NCI-H510A treated with DMSO at 0.1 percent for 48 hours (cell line): ENCODE measurements at places on chromosomes 7 and 10.

DNA sequence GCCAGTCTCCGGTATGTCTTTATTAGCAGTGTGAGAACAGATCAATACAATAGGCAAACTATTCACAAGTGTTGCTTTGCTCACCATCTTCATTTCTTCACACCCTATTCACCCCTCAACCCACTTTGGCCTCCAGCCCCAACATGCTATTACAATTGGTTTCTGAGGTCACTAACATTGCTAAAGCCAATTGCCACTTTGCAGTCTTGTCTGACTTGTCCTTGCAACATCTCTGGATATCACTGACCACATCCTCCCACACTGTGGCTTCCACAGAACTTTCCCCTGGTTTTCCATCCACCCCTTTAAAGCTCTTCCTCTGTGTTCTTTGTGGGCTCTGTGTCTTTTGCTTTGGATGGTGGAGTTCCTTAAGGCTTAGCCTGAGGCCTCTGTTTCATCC, 5.2 kb upstream of the APBB1IP start:
- DNase-seq, result no peak

DNA sequence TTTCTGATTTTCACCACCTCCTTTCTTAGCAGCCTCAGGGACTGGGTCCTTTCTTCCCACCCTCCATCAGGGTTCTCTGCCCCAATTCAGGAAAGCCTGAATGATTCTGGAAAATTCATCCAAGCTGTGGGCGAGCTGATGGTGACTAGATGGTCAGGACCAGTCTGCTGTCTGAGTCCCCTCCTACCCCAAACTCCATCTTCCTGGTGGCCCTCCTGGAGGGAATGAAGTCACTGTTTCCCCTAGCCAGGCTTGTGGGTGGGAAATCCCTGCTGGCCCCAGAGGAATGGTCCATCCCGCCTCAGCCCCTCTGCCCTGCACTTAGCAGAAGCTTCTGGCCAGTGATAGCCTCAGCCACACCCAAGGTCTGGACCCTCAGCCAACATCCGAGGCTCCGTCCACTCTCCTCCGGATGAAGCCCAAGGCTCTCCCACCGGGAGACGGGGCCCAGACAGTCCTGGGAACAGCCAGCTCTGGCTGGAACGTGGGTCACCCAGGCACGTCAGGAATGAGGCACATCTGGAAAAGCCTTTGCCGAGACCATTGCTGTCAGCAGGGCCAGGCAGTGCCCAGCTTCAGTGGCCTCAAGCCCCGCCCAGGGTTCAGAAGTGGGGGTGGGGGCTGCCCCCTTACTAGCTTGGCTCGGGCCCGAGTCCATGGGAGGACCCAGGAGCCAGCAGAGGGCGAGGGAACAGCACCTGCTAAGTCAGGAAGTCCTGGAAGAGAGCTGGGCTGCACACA, 4.0 kb upstream of the AQP1 start:
- DNase-seq, result no peak

GRCh38 chr7:40733578-40733977, 598.8 kb downstream of the SUGCT start:
- no peak for DNase-seq

DNA sequence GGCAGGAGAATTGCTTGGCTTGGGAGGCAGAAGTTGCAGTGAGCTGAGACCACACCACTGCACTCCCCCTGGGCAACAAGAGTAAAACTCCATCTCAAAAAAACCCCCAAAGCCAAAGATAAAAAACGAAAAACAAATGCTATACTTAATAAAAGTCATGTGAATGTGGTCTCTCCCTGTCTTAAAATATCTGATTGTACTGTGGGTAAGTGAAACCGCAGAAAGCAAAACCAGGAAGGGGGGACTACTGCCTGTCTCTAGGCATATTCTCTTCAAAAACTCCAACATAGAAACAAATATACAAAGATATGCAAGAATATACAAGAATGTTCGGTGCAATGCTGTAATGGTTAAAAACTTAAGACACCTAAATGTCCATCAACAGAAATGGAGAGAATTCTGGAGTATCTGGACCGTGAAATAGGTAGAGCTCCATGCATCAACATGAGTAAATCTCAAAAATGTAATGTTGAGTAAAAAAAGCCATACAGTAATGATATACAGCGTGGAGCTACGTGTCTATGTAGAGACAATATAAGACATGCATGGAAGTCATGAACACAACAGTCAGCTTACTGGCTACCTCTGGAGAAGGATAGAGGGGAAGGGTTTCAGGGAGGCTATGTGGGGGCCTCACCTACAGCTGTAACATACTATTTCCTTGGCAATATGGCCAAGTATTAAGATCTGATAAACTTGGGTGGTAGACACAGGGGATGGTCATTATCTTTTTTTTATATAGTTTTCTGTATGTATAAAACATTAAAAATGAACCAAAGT, 2.1 kb downstream of the ZNF394 start:
- DNase-seq, result no peak

- peak; percentile 75 for DNase-seq
These were observed 20.3 kb upstream of the HECTD2 start for GRCh38 chr10:91389636-91390512.

DNA sequence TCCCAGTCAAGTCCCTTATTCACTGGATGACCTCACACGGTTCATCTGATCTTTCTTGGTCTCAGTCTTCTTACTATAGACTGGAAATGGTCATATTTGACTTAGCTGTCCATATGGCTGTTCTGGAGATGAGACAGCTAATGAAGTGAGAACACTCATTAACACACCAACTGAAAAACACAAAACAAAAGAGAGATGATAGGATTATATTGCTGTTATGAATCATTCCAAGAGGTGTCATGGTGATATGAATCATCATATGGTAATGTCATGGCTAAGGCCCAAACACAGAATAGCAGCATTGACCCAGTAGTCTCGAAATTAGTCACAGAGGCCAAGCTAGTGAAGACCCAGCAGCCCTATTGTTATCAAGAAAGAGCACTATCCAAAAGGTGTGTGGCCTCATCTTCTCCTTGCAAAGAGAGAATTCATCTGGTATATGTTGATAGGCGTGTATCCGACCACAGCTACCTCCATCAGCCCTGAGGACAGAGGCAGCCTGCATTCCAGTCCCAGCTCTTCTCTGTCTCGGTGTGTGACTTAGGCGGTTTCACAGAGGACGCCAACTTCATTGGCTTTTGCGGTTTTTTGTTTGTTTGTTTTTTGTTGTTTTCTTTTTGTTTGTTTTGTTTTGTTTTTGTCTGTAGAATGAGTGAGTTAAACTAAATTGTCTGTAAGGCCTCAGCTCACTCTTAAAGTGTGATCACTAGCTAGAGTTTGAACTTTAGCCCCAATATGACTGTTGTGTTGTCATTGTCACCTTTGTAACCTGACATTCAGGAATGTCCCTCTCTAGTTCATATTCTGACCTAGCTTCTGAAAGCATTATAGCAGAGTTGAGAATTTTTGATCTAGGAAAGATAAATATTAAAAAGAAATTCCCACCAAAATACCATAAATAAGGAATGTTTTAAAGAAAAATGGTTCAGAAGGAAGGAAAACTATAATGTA, 97.4 kb upstream of the PDCD4 start:
- DNase-seq, result no peak

DNA sequence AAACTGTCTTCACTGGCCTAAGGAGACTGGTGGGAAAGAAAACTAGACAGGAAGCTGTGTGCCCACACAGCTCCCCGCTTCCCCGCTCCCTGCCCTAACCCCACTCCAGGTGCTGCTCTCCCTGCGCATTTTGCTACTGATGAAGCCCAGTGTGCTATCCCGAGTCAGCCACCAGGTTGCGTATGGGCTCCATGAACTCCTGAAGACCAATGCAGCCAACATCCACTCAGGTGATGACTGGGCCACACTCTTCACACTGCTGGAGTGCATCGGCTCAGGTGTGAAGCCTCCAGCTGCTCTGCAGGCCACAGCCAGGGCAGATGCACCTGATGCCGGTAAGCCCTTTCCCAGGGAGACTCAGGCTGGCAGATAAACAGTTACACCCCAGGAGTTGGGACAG, 20.3 kb upstream of the NFKB2 start:
- no peak for DNase-seq

GRCh38 chr10:33015761-33016547, 57.9 kb upstream of the ITGB1 start:
- no peak for DNase-seq

GRCh38 chr10:49047128-49047639, 68.1 kb downstream of the VSTM4 start:
- no peak for DNase-seq

DNA sequence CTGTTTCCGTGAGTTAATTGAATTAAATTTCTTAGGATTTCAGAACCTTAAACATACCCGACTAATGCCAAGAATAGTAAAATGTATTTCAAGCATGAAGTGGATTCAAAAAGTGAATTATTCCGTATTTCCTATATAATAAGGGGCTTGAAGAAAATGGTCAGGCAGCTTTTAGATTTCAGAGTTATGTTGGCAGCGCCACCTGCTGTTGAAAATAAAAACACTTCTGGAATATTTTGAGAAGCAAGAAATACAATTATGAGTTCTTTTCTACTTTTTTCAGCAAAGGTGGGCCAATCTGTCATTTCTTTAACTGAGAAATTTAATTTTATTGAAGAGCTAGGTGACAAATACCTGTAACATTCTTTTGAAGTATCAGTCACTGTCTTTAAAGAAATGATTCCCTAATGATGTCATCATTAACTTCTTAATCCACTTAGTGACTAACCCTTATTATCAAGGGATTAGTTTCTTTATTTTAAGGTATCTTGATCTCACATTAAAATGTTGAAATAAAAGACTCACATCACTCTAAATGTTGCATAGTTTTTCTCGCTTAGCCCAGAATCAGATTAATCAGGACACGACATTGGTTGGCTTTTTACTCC, 36.6 kb upstream of the AGR3 start:
- peak; percentile 70 for DNase-seq

DNA sequence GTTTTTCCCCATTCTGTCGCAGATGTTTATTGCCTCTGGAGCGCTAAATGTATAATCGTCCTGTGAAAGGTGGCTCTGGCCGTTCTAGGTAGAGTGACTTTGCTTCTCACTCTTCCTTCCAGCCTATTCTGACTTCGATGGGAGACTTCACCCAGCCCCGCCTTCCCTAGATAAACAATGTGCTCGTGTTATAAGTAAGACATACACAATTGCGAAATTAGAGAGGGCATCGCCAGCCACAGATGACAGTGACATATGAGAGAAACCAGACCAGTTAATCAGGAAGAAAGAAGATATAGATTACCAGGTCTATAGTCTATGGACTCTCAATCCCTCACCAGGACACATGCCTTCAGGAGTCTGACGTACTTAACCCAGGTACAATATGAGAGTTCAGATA, 1050.5 kb upstream of the AUTS2 start:
- peak; percentile 89 for DNase-seq

DNA sequence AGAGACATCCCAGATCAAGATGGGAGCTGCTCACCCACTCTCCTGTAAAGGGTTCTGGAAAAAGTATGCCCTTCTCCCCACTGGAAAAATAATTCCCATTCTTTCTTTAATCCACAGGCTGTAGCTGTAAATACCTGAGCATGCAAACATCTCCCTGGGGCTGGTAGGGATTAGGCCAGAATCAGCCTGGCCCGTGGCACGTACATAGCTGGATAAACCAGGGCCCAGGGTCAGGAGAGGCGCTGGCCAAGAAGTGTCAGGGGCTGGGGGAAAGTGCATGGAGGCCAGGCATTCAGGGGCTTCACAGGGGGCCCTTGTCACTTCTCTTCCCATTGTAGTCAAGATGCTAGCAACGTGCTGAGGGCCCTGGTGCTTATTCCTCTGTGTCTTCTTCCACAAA, 30.7 kb upstream of the AQP1 start:
- DNase-seq, result no peak

DNA sequence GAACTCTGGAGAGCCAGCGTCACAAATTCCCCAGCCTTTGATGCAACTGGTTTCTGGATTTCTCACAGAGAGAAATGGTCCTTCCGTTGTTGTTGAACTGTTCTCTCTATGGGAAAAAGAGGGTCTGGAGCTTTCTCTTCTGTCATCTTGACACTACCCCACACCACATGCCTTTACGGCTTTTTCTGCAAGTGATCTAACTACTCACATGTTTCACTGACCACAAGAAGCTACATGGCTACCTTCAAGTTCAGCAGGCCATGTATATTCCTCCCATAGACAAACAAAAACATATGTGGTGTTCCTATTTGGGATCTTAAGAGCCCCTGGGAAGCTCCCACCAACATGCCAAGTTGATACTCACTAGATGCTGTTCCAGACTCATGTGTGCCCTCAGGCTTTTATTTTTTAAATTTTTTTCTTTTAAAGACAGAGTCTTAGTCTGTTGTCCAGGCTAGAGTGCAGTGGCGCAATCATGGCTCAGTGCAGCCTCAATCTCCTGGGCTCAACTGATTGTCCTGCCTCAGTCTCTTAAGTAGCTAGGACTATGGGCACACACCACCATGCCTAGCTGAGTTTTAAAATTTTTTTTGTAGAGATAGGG, 72.0 kb downstream of the RNF216 start:
- DNase-seq, result no peak

DNA sequence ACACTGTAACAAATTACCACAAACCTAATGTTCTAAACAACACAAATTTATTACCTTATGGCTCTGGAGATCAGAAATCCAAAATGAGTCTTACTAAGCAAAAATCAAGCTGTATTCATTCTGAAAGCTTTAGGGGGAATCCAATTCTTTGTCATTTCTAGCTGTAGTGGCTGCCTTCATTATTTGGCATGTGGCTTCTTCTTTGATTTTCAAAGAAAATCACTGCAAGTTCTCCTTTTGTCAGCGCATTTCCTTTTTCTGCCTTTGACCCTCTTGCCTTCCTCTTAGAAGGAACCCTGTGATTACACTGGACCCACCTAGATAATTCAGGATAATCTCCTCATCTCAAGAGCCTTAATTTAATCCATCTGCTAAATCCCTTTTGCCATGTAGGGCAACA, 36.9 kb downstream of the ZPBP start:
- DNase-seq, result no peak

DNA sequence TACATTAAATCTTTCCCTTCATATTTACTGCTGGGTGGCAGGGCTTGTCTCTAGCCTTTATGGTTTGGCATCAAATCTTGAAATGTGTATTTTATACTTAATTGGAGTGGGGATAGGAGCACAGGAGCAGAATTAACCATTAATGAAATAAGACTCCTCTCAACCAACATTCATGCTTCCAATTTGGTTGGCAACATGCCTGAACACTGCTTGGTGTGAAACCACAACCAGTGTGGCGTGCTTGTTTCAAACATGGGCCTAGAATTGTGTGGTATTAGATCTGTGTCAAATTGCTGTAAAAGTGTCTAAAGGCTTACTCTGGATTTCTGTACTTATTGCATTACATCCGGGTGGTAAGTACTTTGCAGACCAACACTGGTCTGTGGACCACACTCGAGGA, 25.1 kb upstream of the VPS41 start:
- no peak for DNase-seq

GRCh38 chr10:51679841-51680240, 19.6 kb downstream of the CSTF2T start:
- DNase-seq, result no peak

GRCh38 chr10:109978481-109978880, 29.3 kb upstream of the ADD3 start:
- DNase-seq, result no peak

- DNase-seq, result no peak
These were observed 235.1 kb downstream of the SORCS1 start for GRCh38 chr10:106929291-106929895.

GRCh38 chr7:140570120-140570519, 70.5 kb downstream of the DENND2A start:
- no peak for DNase-seq
